Keratinocyte (primary cell): ENCODE measurements at places on chromosomes 5 and 9. TPM values are rescaled to one million over a fixed set of nuclear protein-coding genes. Genes with fewer than 3 reads are reported as not detected.

GRCh38 chr5:153863951-153864350 lies 174.8 kb downstream of the FAM114A2 start:
- no peak for DNase-seq

DNA sequence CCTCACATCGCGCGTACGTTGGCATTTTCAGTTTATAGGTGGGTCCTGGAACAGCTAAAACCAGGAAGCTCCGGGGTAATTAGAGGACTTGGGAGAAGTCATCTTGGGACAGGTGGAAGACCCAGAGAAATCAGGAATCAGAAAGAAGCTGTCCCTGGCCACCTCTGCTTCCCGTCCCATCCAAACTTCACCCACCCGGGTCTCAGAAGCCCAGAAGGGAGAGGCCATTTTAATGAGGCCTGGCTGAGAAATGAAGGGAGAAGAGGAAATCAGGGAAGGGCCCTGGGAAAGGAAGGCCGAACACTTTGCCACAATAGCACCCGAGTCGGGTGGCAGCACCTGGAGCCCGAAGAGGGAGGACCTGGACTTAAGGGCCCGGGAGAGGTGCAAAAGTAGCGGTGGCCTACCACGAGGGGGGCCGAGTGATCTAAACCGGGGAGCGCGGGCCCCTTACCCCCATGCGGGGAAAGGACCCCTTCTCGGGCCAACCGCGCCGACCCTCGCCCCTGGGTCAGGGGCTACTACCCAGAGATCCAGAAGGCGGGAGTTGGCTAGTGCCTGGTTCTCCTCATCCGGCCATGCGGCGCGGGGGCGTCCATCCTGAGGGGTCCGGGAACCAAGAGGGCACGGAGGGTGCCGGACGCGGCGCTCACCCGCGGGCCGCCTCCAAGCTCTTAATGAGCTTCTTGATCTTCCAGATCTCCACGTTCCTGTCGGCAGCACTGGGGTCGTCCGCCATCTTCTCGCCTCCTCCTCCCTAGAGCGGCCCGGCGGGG lies 668 bp downstream of the ETF1 start:
- DNase-seq = no peak

- DNase-seq = no peak
Measured at GRCh38 chr5:90289837-90290236, 119.7 kb downstream of the CETN3 start.

- DNase-seq = no peak
Measured at GRCh38 chr5:56449071-56449640, 216.0 kb upstream of the ANKRD55 start.

GRCh38 chr5:109836280-109836679 lies 146.6 kb downstream of the MAN2A1 start:
- no peak for DNase-seq

GRCh38 chr5:164000819-164001218 lies 495.4 kb downstream of the MAT2B start:
- no peak for DNase-seq

DNA sequence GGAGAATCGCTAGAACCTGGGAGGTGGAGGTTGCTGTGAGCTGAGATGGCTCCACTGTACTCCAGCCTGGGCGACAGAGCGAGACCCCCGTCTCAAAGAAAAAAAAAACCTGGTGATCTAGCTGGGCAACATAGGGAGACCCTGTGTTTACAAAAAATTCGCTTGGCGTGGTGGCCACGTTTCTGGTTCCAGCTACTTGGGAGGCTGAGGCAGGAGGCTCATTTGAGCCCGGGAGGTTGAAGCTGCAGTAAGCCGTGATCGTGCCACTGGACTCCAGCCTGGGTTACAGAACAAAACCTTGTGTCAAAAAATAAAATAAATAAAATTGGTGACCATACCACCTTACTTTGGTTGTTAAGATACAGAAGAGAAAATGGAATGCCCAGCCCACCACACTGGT lies 1.8 kb upstream of the HNRNPAB start:
- DNase-seq = no peak

- DNase-seq = no peak
Measured at GRCh38 chr9:80932181-80932580, 757.2 kb downstream of the TLE1 start.

DNA sequence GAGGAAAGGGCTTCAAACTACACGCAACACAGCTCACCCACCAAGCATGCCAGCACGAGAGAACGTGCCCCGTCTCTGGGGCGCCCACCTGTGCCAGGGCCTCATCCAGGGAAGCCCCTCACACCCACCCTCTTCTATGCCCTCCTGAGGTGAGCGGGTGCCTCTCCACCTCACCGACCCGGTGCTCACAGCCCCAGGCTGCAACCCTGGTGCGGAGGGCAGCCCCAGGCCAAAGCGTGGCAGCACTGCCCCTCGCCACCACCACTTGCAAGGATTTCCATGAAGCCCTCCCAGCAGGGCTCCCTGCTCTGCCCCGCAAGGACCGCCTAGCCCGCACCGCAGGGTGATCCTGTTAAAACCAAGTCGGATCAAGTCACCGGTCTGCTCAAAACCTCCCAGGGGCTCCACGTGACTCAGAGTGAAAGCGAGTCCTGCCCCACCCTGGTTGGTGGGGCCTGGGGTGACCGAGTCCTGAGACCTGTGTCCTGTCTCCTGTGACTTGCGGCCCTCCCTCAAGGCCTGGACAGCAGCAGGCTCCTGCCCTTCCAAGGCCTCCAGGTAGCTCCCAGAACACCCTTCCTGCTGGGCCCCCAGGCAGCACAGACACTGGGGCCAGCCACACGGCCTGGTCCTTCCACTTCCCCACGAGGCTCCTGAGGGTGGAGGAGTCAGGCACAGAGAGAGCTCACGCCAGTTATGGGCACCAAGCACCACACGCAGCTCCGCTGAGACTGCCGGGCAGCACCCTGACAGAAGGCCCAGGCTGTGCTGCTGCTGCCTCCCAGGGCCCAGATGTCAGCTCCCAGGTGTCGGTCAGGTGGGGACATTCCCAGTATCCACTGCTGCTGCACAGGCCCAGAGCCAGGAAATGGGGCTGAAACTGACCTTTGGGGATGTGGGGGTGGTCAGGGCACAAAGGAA lies 12.7 kb downstream of the BRD3 start:
- DNase-seq = no peak

DNA sequence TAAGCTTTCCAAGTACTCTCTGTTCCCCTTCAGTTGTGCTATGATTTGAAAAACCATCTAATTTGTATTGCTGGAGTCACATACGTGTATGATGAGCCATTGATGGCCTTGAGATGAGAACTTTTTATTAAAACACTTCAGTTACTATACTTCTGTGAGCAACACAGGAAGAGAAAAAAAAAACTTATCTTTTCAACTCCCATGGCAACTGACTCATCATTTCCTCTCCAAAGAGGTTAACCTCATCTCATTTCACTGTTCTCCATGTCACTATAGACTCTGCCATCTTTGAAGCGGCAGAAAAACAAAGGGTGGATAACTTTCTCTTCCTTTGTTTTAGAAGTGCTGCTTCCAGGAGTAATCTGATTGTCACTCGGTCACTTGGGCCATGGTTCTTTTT lies 104.3 kb upstream of the PCSK1 start:
- DNase-seq = no peak

GRCh38 chr9:25726871-25727410 lies 48.7 kb upstream of the TUSC1 start:
- no peak for DNase-seq

DNA sequence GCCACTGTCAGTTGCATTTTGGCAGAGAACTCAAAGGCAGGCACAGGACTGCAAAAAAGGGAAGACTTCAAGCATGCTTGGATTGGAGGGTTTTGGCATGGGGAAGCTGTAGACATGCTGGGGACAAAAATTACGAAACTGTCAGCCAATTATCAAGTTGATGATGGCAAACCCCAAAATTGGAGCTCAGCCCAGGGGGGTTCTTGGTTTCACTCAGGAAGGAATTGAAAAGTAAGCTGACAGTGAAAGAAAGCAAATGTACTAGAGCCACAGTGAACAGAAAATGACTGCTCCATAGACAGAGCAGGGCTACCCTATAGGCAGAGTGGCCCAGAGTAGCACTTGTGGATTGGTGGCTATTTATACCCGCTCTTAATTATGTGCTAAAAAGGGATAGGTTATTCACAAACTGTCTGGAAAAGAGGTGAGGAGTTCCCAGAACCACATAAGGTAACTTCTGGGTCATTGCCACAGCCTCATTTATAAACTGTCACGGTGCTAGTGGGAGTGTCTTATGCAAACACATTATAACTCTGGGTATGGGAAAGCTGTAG lies 14.6 kb upstream of the CFAP95 start:
- DNase-seq = no peak

Gene ZNF462
- polyA plus RNA-seq = 6.9 to 9.5 TPM (median 7.8 TPM) in 3 replicates

Gene SLC36A3
- polyA plus RNA-seq = not detected in 3 replicates

Gene KCNMB1
- polyA plus RNA-seq = not detected in 3 replicates

Gene C9
- 0.04 TPM in 1 of 3 replicates, not detected in the others for polyA plus RNA-seq

Gene CA9
- 0.89 to 9.5 TPM (median 7.2 TPM) in 3 replicates for polyA plus RNA-seq

Gene TMEM174
- polyA plus RNA-seq = not detected in 3 replicates

Gene HAVCR1
- polyA plus RNA-seq = not detected in 3 replicates

Gene PLAA
- polyA plus RNA-seq = 15.0 to 30.3 TPM (median 25.3 TPM) in 3 replicates
